Left ventricle myocardium superior (tissue), 1 donor: ENCODE measurements at places on chromosomes 3 and 15. TPM values are rescaled to one million over a fixed set of nuclear protein-coding genes. Genes with fewer than 3 reads are reported as not detected.

The UBAP1L gene
- 1.3 TPM for total RNA-seq

The MOBP gene
- not detected for total RNA-seq

The CIB2 gene
- 16.4 TPM for total RNA-seq

GRCh38 chr15:23574742-23575141, 9.3 kb downstream of the MKRN3 start:
- DNase-seq: no peak

The PLS1 gene
- total RNA-seq: 1.8 TPM

The ZBTB47 gene
- total RNA-seq: 90.5 TPM

The CSPG4 gene
- 5.2 TPM for total RNA-seq

- peak; percentile 71 for DNase-seq
Measured at GRCh38 chr15:74036271-74037170, 42.0 kb downstream of the PML start.

- DNase-seq: no peak
Measured at GRCh38 chr15:38320181-38320580, 67.5 kb downstream of the SPRED1 start.

The EPHB3 gene
- total RNA-seq: 1.6 TPM

The EOGT gene
- total RNA-seq: 17.1 TPM

DNA sequence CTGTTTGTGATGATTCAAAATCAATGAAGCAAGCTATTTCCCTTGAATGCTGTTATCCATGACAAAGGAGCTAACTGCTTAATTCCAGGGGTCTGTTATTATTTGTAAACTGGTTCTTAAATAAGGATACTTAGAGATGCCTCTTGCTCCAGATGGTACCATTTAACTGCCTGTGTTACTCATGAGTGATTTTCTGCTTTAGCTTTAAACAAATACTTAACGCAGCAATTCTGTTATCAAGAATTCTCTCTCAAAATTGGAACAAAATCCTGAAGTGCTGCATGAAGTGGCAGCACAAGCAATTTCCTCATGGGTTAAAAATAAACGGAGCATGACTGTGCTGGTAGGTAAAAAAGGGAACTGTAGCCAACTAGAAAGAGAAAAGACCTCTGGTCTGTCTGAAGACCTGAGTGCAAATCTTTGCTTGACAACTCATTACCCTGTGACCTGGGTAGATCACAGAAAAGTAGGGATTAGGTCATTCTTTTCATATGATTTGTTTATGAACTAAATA, 62.5 kb upstream of the GBE1 start:
- DNase-seq: no peak

- no peak for DNase-seq
Measured at GRCh38 chr15:100339999-100340398, 1.8 kb downstream of the ADAMTS17 start.

DNA sequence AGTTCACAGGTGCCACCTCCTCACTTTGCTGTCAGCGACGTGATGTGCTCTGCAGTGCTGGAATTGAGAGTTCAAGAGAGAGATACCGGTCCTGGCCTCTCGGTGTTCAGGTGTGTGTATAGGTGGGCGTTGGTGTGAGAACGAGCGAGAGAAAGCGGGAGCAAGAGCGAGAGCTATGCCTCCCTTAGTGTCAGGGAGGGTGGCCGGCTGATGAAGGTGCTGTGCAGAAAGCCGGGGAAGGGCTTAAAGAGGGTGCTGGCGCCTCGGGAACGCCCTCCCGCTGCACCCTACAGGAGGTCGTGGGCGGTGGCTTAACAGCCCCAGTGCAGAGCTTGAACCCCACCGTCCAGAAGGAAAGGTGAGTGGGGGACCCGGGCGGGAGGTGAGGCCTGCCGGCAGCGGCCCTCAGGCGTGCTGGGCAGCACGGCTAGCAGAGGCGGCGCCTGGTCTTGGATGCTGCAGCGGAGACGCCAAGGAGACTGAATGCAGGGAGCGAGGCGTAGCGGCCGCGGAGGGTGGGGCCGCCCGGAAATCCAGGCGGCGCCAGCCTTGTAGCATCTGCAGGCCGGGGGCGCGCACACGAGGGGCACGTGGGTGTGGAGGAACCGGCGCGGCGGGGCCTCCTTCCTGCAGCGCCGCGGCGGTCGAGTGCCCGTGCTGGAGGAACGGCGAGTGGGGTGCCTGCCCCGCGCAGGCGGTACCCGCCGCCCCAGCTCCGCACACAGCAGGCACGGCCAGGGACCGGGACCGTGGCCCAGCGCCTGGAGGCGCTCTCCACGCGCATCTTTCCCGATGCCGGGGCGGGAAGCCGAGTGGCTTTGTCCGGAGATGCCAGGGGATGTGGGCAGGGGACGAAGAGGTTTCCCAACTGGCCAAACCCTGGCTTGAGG, 246.8 kb upstream of the TOPAZ1 start:
- DNase-seq: no peak

DNA sequence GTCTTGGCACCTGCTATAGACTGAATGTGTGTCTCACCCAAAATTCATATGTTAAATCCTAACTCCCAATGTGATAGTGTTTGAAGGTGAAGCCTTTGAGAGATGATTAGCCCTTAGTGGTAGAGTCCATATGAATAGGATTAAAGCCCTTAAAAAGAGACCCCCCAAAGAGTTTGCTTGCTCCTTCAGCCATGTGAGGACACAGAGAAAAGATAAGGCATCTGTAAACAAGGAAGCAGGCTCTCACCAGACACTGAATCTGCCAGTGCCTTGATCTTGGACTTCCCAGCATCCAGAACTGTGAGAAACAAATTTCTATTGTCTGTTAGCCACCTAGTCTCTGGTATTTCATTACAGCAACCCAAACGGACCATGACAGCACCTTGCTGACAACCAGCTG, 16.6 kb downstream of the KPNA1 start:
- DNase-seq: no peak

GRCh38 chr15:35130245-35130644, 45.1 kb upstream of the NANOGP8 start:
- DNase-seq: no peak

The SLC30A4 gene
- 3.2 TPM for total RNA-seq

- no peak for DNase-seq
Measured at GRCh38 chr3:35064761-35065160, 574.6 kb upstream of the ARPP21 start.

GRCh38 chr3:113660896-113661295, 35.5 kb downstream of the USF3 start:
- no peak for DNase-seq
